ENCODE measurements at places on chromosomes 12 and 14. TPM values are rescaled to one million over a fixed set of nuclear protein-coding genes. Genes with fewer than 3 reads are reported as not detected.

DNA sequence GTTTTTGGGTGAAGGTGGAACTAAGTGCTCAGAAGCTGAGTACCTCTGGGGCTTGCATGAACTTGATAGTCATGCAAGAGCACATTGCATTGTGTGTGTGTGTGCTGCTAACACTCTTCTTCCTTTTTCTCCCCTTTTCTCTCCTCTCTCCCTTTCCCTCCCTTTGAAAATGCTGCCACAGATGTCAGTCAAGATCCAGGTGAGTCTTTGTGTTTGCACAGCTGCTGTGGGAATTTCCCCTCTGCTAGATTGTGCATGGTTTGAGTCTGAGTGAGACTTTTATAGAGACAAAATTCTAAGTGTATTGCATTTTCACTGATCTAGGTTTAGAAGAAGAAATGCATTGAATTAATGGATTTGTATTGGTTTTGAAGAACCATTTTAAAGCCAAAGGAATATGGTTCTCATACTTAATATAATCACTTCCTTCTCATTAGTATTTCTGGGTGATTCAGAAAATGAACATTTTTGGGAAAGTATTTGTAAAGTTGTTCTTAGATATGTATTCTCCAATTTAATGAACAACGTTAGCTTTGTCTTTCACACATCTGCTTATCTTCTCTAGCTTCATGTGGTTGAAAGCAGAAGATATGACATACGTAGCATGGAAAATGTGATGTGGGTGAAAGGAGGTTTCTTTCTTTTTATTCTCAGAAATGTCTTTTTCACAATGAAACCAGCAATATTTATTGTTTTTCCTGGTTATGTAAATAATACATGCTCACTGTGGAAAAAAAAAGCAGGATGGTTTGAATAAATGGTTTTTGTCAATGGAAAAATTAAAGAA is 108.5 kb downstream of the NRXN3 start:
- DNase-seq: no peak

TSPAN19 gene
- total RNA-seq: not detected

PGAM5 gene
- 55.7 TPM for total RNA-seq

RAB21 gene
- 97.0 TPM for total RNA-seq

All from activated T-cell treated with anti-CD3 and anti-CD28 coated beads, Interleukin-2, amount 50 U/mL, for 72 hours (primary cell).